ENCODE measurements at places on chromosomes 13 and 19.

- no peak for DNase-seq
Measured at GRCh38 chr13:73419186-73419585, 360.4 kb downstream of the KLF5 start.

DNA sequence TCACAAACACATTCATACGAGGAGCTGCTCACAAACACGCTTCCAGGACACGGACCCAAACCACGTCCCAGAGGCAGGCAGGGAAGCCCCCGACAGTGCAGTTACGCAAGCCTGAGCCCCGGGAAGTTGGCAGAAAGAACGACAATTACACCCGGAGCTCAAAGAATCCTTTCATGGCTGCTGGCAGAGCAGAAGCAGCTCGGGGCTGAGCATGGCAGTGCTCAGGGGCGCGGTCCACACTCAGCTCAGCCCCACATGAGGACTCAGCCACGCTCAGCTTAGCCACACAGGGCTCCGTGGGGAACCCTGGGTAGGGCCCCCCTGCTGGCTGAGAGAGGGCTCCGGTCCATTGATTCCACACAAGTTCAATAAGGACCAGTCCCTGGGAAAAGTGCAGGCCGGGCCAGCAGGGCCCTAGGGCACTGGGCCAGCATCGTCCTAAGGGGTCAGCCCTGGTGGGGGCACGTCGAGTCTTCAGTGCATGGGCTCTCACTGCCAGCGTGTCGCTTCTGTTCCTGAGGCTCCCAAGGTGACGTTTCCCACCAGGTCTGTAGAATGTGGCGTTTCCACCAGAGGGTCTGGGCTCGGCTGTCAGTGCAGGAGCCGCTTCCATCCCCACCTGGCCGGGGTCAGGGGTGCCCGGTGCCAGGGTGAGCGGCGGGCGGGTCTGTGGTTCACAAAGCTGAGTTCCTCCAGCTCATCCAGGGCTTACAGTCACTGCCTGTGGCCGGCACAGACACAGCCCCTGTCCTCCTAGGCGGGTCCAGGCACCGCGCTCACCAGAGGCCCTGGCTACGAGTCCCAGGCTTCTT is 23.1 kb downstream of the GAS6 start:
- DNase-seq = no peak

- DNase-seq = no peak
Measured at GRCh38 chr13:73948848-73949529, 185.2 kb downstream of the KLF12 start.

- no peak for DNase-seq
Measured at GRCh38 chr13:41004875-41005693, 14.0 kb downstream of the ELF1 start.

- no peak for DNase-seq
Measured at GRCh38 chr19:33226550-33227241, 1.0 kb upstream of the SLC7A10 start.

GRCh38 chr19:10105509-10106099 is 558 bp upstream of the PPAN start:
- no peak for DNase-seq

- DNase-seq = no peak
Measured at GRCh38 chr13:75687150-75687763, 51.1 kb downstream of the LMO7 start.

GRCh38 chr19:960020-960419 is 24.1 kb upstream of the WDR18 start:
- no peak for DNase-seq

DNA sequence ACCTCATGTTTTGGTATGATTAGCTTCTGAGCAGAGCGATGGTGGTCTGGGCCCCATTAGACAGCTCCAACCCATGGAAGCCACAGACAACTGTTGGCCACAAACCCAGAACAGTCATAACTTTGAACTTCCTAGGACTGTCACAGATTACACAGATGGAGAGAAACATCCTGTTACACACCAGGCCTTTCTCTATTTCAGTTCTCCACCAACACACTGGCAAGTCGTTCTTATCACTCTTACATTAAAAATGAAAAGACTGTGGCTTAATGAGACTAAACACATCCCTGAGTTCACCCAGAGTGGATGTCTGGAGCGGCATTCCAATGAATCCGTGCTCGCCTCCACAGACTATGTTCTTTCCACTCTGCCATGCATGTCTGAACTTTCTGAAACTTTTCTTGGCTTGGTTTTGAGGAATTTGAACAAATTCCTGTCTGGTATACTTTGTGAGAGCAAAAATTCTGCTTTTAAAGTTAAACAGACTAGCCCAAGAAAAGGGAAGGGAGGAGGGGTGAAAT is 109.1 kb downstream of the NALCN start:
- DNase-seq = no peak

GRCh38 chr19:16339361-16339725 is 14.7 kb downstream of the KLF2 start:
- no peak for DNase-seq

DNA sequence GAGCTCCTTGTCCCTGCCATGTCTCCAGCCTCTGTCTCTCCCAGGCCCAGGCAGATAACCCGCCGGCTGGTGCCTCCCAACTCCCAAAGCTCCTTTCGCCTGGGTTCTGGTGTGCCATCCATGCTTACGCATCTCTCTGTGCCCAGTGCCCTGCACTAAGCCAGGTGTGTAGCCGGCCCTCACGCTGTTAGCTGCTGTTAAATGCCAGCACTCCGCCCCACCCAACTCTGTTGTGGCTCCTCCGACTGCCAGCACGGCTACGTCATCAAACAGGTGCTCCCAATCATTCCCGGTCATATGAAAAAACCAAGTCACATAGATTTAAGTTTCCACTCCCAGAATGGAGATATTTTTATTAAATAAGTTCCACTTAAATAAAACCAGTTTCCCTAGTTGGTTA is 7.0 kb upstream of the HSPH1 start:
- DNase-seq = no peak

- no peak for DNase-seq
Measured at GRCh38 chr13:43596006-43596405, 190.8 kb downstream of the ENOX1 start.

All from brain pericyte (primary cell).